ENCODE measurements at places on chromosomes 5 and 9.

DNA sequence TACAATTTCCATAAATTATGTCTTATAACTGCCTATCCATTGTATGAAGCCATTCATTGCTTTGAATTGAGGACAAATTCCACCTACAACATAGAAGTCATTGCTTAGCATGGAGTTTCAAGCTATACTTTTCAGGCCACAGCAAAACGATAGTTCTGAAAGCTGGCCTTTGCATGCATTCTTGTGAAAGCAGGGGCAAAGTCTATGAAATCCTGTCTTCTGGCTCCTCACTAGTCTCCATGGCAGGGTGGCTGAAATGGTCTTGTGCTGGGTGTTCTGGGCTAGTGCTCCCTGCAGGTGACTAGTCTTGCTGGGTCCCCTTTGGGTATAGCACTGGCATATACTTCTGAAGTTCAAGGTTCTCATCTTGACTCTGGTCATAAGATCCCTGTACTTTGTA lies 353.9 kb upstream of the ZNF608 start:
- DNase-seq, result no peak

GRCh38 chr5:50667653-50668595 lies 1.5 kb downstream of the PARP8 start:
- DNase-seq, result peak; percentile 35

GRCh38 chr5:41840251-41840650 lies 30.0 kb downstream of the OXCT1 start:
- DNase-seq, result no peak

- DNase-seq, result no peak
Observed at GRCh38 chr5:145898171-145898570, 25.4 kb upstream of the GRXCR2 start.

DNA sequence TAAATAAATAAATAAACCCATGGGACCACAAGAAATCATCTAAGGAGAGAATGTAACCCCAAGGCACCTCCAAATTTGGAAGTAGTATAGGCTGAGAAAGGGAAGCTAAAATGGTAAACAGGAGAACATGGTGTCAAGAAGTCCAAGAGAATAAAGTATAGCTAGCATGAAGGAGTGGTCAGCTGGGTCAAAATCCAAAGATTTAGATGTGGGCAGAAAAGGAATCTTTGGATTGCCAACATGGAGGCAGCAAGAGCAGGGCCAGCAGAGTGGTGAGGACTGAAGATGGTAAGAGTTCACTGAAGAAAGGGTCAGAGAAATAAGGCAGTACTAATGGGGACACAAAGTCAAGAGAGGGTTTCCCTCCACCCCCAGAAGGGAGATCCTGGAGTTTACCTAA lies 53.0 kb downstream of the TSSK1B start:
- DNase-seq, result no peak

DNA sequence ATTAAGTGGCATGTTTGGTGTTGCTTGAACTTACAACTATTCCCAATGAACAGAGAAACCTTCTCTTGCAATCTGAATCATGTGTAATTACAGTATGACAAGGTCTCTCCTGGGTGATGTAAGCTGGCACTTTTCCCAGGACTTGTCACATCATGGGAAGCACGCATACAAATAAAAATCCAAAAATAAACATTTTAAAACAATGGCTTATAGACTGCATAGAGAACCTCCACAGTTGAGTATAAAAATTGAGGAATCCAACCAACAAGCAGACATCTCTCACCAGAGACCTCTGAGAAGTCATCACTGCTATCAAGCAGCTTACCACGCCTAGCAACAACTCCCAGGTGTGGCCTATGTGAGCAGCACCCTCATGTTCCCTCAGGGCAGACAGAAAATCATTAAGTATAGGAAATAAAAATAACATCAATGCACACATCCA lies 3.9 kb downstream of the MLLT3 start:
- peak; percentile 94 for DNase-seq

DNA sequence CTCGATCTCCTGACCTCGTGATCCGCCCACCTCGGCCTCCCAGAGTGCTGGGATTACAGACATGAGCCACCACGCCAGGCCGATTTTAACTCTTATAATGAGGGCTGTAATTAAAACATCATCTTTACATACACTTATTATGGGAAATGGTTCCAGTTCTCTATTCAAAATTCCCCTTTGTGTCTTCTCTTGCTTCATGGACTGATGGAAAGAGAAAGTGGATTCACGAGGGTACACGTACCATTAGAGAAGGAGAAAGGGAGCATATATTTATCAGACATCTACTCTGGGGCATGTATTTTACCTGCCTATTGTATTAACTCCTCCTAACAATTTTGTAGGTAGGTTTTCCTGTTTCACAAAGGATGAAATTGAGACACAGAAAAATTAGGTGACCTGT lies 31.1 kb downstream of the PTGS1 start:
- DNase-seq, result no peak

GRCh38 chr5:40511801-40512200 lies 167.9 kb upstream of the PTGER4 start:
- no peak for DNase-seq

DNA sequence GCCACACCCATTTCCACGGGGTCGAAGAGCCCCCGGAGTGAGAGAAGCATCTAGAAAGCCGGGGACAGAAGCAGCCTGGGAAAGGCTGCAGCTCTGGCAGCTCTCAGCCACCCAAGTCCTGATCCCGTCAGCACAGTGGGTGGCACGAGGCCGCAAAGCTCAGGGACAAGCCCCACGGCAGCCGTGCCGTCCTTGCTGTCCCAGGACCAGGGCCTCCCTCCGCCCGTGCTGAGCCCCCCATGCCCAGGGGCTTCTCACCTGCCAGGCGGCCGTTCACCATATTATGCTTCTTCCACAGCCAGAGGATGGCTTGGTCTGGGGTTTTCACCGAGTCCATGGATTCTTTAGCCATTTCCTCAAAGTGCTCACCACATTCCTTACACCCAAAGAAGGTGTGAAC lies 6.1 kb upstream of the LHX3 start:
- DNase-seq, result no peak

GRCh38 chr9:114387680-114388356 lies at the start of gene AKNA:
Gene AKNA, minus strand, starts transcription at chr9:114387982. Its CDS starts 6,649 bp downstream, at chr9:114381333.
- DNase-seq, result peak; percentile 79

DNA sequence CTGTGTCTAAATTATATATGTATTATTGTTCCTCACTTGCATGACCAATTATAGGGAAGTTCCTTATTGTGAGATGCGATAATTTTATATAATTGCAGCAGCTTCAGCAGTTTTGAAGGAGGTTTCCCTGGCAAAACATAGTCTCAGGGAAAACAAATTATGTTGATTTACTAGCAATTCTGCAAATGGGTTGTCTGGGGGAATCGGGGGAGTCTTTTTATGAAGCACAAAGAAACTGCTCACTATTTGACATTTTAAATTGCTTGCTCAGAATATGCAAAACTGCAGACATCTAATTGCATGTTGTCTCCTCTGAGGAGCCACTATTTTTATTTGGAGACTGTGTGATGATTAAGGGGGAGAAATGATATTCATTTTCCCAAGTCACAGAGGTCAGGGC lies 361.6 kb downstream of the YTHDC2 start:
- no peak for DNase-seq

GRCh38 chr5:10593531-10594181 lies 29.8 kb downstream of the ANKRD33B start:
- DNase-seq, result no peak

GRCh38 chr9:99221266-99221620 lies 499 bp downstream of the ALG2 start:
- DNase-seq, result no peak

- no peak for DNase-seq
Observed at GRCh38 chr5:178160176-178160575, 6.5 kb upstream of the NHP2 start.

- peak; percentile 57 for DNase-seq
Observed at GRCh38 chr5:143913008-143913752, 101.2 kb downstream of the HMHB1 start.

- DNase-seq, result no peak
Observed at GRCh38 chr5:175281257-175281656, 162.7 kb downstream of the DRD1 start.

- no peak for DNase-seq
Observed at GRCh38 chr9:137234758-137235423, 4.2 kb downstream of the SLC34A3 start.

DNA sequence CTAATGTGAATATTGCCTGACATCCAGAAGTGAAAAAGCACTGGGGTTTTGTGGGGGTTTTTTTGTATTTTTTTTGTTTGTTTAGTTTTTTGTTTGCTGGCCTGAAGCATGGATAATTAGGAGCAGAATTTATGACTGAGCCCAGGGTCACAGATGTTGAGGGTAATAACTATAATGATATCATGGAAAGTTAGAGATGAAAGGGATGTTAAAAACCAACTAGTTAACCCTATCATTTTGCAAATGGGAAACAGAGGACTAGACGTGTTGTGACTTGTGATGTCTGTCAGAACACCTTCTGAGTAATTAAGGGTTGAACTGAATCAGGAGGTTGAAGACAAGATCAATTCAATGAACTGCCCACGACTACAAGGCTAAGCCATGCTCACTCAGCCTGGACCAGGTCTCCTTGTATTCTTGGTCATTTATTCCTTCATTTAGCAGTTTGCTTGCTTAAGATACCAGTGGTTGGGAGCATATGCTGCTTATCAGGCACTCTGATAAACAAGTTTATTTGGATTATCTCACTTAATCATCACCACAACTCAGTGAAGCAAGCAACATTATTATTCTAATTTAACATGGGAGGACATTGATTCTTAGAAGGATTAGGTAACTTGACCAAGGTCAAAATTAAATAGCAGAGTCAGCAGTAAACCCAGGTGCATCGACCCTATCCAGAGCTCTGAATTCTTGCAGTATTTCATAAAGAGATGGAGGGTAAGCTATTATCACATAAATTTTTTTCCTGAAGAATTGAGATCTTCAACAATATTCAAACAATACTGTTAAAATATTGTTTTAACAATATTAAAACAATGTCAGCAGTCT lies 75.7 kb upstream of the PIK3R1 start:
- no peak for DNase-seq

GRCh38 chr5:67303356-67303755 lies 106.8 kb upstream of the CD180 start:
- DNase-seq, result peak; percentile 65

DNA sequence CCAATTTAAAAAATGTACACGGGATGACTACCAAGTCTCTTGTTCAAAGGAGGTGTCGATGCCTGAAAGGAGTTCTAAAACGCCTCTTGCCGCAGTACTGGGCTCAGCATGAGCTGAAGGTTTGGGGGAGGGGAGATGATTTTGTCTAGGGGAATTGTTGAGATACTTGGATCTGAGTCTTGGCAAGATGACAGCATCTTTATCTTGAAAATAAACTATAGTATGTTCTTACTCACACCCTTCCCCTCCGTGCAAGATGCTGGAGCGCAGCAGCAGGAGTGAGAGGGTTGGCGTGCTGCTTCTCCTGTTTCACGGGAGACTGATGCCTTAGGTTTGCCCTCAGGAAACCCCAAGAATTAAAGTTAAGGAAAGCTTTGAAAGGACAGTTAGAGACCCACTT lies 47.3 kb downstream of the FAM78A start:
- peak; percentile 84 for DNase-seq

DNA sequence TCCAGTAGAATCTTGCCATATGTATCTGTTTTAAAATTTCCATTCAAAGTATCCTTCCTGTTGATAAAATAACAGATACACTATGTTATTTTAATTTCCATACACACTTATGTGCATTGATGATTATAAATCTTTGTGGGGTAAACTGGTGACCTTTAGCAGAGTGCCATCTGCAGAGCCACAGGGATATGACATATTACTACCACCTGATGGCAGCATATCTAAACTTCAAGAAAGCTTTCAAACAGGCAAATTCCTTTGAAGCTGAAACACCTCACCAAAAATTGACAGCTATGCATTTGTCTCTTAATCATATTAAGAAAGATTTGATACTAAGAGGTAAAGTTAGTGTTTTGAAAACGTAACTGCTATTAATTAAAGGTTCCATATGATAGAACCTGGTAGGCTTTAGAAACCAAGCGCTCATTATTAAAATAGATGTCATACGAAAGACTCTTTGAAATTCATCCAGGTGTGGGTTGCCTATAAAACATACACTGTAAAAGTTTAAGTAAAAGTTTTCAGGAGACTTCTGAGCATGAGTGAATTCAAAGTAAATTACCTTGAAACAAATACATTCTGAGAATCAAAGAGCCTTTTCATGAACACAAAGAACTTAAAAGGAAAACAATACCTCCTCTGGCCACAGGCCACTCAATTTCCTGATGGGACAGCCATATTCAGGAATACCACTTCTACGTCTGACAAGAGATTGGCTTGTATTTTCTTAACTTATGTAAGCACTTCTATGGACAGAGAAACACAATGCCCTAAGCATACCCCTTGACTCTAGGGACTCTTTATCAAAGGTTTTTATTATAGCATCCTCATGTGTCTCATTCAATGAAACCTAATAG lies 93.3 kb downstream of the KIAA0825 start:
- peak; percentile 57 for DNase-seq

GRCh38 chr5:10424124-10424731 lies 17.5 kb upstream of the ROPN1L start:
- peak; percentile 64 for DNase-seq

DNA sequence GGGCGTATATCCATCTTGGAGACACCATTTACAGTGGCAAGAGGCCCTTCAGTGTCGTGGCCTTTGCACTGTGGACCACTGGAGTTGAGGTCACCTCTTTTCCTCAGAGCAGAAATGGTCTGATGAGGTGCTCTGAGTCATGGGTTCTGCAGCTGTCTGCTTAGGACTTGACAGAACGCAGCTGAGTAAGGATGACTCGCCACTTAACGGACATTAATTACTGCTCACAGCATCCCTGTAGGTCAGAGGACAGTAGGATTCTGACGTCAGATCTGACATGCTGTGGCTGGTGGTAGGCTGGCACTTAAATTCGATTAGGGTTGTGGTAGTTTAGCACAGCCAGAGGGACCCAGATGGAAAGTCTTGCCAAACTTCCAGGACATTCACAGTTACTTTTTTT lies 479.4 kb downstream of the DMAC1 start:
- peak; percentile 89 for DNase-seq

- no peak for DNase-seq
Observed at GRCh38 chr9:120711354-120711753, 2.9 kb downstream of the MEGF9 start.

DNA sequence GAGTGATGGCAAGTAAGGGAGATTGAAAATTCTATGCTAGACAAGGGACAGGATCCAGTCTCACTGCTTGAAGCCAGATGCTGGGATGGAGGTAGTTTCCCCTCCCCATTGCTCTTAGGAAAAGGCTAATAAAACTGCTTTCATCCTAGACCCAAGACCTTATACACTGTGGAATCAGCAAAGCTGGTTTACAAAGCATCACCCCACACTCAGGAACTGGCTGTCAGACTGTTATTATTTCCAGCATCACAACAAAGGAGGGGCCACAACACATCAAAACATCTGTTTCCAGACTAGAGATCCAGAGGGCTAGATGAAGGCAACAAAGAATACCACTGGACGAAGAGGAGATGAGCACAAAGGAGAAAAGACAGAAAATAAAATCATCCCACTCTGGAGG lies 364.6 kb upstream of the PTGER4 start:
- DNase-seq, result no peak

GRCh38 chr9:26781906-26782305 lies 110.7 kb downstream of the CAAP1 start:
- DNase-seq, result no peak
